Stimulated activated naive CD8-positive, alpha-beta T cell treated with anti-CD3 and anti-CD28 coated beads, Interleukin-15, amount 100 ng/mL, for 72 hours (primary cell): ENCODE measurements at places on chromosomes 1 and 21.

DNA sequence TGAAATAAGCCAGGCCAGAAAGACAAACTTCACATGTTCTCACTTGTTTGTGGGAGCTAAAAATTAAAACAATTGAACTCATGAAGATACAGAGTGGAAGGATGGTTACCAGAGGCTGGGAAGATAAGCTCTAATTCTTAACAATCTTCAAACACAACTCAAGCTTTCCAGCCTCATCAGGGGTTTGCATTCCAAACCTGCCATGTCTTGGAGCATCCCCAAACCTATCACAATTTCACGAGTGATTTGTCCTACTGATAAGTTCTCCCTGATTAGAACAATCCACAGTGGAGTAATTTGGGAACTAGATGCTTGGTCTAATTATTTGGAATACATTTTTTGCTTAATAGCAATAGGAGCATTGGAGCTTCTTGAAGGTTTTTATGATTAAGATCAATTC, 418.5 kb upstream of the PKN2 start:
- no peak for DNase-seq

DNA sequence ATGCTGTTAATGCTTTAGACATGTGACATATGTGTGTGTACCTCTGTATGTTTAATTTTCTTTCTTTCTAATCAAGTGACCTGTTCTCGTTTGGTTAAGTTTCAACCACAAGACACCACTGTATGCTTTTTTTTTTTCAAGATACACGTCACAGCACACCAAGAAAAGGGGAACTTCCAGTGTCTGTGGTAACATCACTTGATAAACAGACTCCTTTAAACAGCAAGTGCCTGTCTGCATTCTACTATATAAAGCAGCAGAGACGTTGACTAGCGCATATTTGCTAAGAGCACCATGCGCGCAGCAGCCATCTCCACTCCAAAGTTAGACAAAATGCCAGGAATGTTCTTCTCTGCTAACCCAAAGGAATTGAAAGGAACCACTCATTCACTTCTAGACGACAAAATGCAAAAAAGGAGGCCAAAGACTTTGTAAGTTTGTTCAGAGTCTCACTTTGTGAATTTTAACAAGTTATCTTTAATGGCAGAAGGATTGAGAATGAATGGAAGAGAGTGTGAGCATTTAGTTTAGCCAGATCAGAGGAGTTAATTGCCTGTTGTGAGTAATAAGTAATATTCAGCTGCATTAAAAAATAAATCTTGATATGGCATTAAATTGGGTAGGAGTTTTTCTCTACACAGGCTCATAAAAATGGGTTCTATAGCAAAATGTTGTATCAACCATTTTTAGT, at the start of gene RGS1:
RGS1 (plus strand) TSS at position 275 of the 691 bp plus-strand sequence; CDS start at position 295, 20 bp downstream.
- DNase-seq = peak; percentile 55

DNA sequence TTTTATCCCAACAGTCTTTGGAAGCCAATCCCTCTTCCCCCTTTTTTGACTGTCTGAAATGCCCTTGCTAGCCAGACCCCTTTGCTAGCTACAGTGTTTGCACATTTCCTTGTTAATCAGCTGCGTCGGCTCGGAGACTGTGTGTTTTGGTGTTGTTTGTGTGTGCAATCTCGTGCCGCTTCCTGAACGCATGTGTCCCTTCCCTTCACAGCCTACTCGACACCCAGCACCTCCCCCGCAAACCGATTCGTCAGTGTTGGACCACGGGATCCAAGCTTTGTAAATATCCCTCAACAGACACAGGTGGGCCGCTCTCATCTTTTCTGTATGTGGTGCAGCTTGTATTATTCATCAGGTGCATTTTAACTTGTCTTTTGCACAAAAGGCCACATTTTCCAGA, 298.7 kb downstream of the TM2D1 start:
- no peak for DNase-seq

DNA sequence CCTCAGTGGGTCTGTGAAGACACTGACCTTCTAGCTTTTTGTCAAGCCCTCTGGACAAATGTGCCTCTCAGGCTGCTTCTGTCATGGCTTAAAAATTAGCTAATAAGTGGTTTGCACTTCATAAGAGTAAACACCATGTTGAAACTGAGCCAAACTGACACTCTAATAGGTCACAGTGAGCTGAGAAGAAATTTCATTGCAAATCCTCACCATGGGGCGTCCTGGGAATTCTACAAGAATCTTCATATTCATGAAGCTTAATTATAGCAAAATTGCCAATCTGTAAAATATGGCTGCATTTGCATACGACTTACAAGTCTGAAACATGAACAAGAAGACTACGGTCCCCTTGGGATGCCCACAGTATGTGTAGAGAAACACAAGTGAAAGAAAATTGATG, 188.6 kb downstream of the DSCAM start:
- DNase-seq = no peak

DNA sequence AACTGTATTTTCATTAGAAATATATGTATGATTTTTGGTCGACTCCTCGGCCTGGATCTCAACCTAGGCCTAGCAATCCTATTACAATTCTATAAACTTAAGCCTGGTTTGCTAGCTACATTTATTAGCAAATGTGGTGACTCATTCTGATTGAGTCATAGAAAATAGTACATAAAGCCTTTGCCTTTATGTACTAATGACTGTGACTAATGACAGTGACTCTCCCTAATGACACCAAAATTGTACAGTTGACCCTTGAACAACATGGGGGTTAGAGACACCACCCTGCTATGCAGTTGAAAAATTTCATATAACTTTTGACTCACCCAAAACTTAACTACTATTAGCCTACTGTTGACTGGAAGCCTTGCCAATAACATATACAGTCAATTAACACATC, 78.9 kb downstream of the CLEC20A start:
- DNase-seq = no peak

- no peak for DNase-seq
These were observed 12.8 kb downstream of the ZDHHC18 start for GRCh38 chr1:26839339-26839722.

DNA sequence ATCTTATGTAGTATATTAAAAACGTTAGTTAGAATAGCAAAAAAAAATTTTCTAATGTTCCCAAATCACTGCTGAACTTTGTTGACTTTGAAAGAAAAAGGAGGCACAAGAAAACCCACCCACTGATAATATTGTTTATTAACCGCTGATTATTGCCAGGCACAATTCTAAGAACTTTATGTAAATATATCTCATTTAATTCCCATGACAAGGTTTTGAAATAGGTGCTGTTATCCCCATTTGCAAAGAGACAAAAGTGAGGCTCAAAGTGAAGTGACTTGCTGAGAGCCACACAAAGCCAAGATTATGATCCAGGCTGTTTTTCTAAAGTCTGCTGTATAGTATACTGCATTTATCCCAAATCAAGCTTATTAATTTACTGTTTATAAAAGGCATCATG, 56.4 kb downstream of the SASS6 start:
- no peak for DNase-seq
